ENCODE measurements at places on chromosomes 12 and 14. TPM values are rescaled to one million over a fixed set of nuclear protein-coding genes. Genes with fewer than 3 reads are reported as not detected.

Gene TEX22
- polyA plus RNA-seq, result not detected

- no peaks in the 10 kb centered on the region for H3K27me3 ChIP-seq
- H3K36me3 ChIP-seq, result no peaks in the 10 kb centered on the region
- no peak for DNase-seq
- H3K27ac ChIP-seq, result no peak overlapping the region
- H3K4me1 ChIP-seq, result no peaks in the 10 kb centered on the region
- H3K4me3 ChIP-seq, result no peak overlapping the region
Observed at GRCh38 chr12:25828188-25828587, 130.3 kb upstream of the RASSF8 start.

Gene CD69
- 248 TPM for polyA plus RNA-seq

GRCh38 chr14:100237735-100238418, 1.1 kb upstream of the YY1 start:
- no peaks in the 10 kb centered on the region for H3K27me3 ChIP-seq
- H3K4me1 ChIP-seq, result peaks cover 60% of the 10 kb centered on the region
- H3K4me3 ChIP-seq, result peak overlapping the region; percentile 92
- peak overlapping the region; percentile 96 for H3K27ac ChIP-seq
- peak; percentile 43 for DNase-seq

DNA sequence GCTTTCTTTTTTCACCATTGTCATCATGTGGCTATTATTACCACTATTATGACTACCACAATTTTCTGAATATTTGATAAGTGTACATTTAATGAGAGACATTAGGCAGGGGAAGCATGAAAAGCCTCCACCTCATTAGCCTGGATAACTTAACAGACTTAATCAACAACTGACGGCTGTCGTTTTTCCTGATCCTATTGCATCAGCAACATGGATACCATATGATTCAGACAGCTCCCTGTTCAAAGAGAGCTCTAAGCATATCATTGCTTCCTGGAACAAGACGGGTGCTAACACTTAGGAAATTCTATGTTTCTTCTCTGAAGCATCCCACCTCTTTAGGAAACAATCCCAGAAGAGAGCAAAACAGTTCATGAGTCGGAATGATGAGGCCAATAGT, 765.2 kb downstream of the NOVA1 start:
- H3K4me3 ChIP-seq, result no peak overlapping the region
- no peaks in the 10 kb centered on the region for H3K36me3 ChIP-seq
- H3K27me3 ChIP-seq, result no peaks in the 10 kb centered on the region
- DNase-seq, result no peak

Gene CYP46A1
- 0.02 TPM for polyA plus RNA-seq

DNA sequence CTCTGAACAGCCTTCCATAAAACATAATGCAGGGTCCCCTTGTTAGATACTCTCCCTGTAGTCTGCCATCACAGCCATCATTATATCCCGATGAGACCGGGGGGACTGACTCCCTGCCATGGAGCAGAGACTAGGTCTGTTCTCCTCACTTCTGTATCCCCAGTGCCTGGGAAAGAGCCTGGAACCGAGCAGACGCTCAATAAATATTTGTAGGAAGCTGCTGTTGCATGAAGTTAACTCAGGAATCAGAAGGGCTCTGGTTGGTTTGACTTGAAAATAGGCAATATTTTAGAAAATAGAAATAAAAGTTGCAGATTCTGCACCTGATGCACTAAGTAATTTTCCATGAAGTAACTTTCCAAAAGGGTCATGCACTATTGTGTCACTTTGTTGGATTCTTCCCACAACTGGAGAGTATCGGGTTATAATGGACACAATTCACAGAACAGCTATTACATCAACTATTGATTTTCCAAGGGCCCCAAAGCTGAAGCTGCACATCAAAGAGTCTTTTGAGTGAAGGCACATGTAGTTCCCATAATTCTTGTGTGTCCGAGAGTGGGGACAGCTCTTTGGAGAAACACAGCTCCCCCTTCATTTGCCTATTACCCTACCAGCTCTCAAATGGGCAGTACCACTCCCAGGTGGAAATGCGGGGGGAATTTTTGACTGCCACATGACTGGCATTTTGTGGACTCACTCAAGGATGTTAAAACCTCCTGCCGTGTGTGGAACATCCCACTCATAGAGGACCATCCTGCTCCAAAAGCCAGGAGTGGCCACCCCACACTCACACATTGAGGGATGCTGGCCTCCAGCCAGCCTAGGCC, 18.8 kb downstream of the CLMN start:
- H3K36me3 ChIP-seq, result no peaks in the 10 kb centered on the region
- no peak overlapping the region for H3K27ac ChIP-seq
- H3K4me3 ChIP-seq, result no peak overlapping the region

DNA sequence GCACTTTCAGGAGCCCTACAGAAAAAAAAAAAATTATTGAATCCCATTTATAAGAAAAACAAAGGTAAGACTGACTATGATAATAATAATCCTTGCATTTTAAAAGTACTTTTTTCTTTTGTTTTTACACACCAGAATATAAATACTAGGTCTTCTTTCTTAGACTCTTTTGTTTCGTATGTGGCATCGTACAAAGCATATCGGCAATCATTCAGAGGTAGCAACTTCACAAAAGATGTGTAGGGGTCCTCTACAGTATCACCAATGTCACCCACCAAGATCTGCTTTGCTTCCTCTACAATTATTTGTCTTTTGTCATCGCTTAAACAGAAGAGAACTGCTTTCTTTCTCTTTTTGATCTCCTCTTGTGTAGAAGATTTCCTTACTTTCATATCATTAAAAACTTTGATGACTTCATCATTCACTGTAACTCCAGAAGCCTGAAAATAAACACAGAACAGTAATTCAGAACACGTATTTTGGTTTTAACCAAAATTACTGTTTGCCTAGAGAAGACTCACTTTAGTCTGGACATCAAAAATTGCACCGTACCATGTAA, 1.2 kb downstream of the CFL2 start:
- no peak for DNase-seq
- H3K27me3 ChIP-seq, result no peaks in the 10 kb centered on the region
- H3K27ac ChIP-seq, result peak overlapping the region; percentile 88
- no peaks in the 10 kb centered on the region for H3K36me3 ChIP-seq
- H3K4me3 ChIP-seq, result peak overlapping the region; percentile 92

- no peaks in the 10 kb centered on the region for H3K27me3 ChIP-seq
- no peak overlapping the region for H3K4me3 ChIP-seq
Observed at GRCh38 chr12:112967306-112967705, 11.0 kb upstream of the OAS2 start.

DNA sequence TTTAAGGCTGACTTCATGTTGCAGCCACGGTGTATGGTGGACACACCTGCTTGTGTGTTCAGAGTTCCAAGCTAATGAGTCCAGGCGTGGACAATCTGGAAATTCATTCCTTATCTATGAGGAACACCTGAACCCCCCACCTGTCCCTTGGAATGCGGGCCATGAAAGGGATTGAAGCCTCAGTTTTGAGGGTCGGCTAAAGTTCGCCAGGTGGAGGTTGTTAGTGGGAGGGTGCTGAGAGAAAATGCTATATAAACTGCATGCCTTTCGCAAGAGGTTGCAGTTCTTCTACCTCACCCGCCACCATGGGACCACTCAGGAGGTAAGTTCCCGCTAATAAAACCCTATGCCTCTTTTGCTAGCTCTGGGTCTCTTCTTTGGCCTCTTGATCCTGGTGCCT, 348.0 kb downstream of the BCL11B start:
- H3K36me3 ChIP-seq, result peaks cover 11% of the 10 kb centered on the region
- no peaks in the 10 kb centered on the region for H3K27me3 ChIP-seq
- no peak overlapping the region for H3K27ac ChIP-seq

Measured in naive thymus-derived CD8-positive, alpha-beta T cell (primary cell).